NCI-H524 treated with DMSO at 0.1 percent for 48 hours (cell line): ENCODE measurements at places on chromosomes 16 and 17.

- no peak for DNase-seq
These were observed 9.7 kb upstream of the NKD1 start for GRCh38 chr16:50538411-50539052.

DNA sequence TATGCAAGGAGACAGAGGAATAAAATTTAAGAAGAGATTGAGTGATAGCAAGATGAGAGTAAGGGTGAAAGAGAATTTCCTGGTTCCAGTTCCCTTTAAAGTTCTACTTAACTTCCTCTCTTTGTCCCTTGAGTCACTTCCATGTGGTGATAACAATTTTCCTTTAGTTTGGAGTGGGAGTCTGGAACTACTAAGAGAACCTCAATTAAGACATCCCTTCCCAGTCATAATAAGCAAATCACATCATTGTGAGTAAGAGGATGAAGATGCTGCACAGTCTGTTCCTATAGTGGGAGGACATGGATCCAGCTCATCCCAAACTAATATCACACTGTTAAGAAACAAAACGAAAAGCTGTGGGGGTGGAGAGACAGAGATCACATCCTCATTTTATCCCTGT is 24.4 kb downstream of the TBX21 start:
- no peak for DNase-seq

DNA sequence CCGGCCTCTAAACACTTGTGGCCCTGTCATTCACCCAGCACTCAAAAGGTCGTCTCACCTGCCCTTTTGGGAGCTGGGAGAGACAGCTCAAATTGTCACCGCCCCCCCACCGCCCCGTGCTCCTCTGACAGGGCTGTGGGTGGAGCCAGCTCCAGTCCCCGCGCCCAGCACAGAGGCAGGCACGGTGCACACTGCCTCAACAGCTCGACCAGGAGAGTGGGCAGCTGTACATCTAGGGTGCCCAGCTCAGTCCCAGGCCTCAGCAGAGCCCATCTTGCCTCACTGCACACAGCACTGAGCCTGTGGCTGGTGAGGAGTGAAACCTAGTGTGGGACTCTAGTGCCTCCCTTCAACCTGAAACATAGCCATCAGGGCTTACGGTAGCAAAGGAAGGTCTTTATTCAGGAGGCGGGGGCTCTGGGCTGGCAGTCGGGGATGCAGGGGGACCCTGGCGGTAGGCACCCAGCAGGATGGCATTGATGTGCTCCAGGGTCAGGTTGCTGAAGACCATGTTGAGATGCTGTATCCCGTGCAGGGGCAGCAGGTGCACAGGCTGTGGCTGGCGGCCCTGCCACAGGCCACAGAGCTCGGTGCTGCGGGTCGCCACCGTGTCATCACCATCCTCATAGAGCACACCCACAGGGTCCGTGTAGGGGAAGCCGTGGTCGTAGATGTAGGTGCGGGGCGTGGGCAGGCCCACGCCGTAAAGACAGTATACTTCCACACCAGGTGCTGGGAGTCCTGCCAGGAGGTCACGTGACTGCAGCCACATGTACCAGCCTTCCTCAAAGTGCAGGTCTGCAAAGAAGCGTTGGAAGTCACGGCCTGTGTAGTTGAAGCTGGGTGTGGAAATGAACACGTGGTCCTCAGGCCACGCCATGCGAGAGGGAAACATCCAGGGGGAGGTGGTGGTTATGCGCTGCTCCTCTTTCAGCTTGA is 3.1 kb upstream of the PSMB10 start:
- no peak for DNase-seq

- DNase-seq: no peak
These were observed 276.6 kb downstream of the CPPED1 start for GRCh38 chr16:12527071-12527470.

- no peak for DNase-seq
These were observed 3.1 kb downstream of the EVI2A start for GRCh38 chr17:31318298-31318801.

- no peak for DNase-seq
These were observed 18.2 kb downstream of the ZNF213 start for GRCh38 chr16:3152991-3153368.

- no peak for DNase-seq
These were observed 8.2 kb downstream of the USP22 start for GRCh38 chr17:21034340-21035235.

DNA sequence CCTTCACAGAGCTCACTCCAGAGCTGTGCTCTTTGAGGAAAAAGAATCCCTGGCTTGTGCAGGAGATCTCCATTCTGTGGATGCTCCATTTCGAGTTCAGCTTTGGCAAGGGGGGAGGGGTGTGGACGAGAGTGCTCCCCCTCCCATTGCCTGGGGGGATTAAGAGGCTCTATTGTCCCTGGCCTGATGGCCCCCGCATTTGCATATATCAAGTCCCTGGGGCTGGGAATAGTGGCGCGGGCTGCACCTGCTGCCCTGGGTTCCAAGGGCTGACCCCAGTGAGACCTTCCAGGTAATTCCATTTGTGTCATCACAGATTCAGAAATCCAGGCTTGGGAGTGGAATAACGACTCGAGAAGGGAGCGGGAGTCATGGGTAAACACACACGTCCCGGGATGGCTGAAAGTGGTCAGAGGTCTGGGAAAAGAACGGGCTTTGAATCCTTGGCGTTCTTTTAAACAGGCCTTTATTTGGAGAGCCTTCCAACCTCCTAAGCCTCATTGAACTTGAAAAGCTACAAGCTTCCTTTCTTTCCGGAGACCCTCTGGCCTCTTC is 479.3 kb downstream of the HS3ST3B1 start:
- DNase-seq: no peak

GRCh38 chr17:58615768-58616659 is 75.8 kb downstream of the TEX14 start:
- no peak for DNase-seq

DNA sequence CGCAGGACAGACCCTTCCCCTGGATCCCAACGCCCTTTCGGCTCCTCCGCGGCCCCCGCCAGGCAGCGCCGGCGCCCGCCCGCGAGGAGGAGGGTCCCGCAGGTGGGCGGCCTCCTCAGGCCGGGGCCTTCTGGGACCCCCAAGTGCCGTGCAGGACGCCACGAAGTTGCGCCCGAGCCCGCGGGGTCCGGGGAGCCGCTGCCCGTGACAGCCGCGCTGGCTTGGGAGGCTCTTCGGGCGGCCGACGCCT is 504 bp downstream of the ERN1 start:
- DNase-seq: no peak

- no peak for DNase-seq
These were observed 9.7 kb downstream of the DYNLL2 start for GRCh38 chr17:58092797-58093385.
